ENCODE measurements at places on chromosomes 7 and 10.

- peak; percentile 51 for DNase-seq
These were observed 70.9 kb downstream of the AMZ1 start for GRCh38 chr7:2758673-2759616.

GRCh38 chr10:1204434-1205326, 148.5 kb downstream of the WDR37 start:
- DNase-seq, result no peak

GRCh38 chr10:132793213-132793612, 7.3 kb upstream of the NKX6-2 start:
- DNase-seq, result no peak

GRCh38 chr7:158127241-158127640, 460.4 kb downstream of the PTPRN2 start:
- DNase-seq, result no peak

GRCh38 chr7:131276190-131276589, 51.5 kb upstream of the MKLN1 start:
- DNase-seq, result no peak

DNA sequence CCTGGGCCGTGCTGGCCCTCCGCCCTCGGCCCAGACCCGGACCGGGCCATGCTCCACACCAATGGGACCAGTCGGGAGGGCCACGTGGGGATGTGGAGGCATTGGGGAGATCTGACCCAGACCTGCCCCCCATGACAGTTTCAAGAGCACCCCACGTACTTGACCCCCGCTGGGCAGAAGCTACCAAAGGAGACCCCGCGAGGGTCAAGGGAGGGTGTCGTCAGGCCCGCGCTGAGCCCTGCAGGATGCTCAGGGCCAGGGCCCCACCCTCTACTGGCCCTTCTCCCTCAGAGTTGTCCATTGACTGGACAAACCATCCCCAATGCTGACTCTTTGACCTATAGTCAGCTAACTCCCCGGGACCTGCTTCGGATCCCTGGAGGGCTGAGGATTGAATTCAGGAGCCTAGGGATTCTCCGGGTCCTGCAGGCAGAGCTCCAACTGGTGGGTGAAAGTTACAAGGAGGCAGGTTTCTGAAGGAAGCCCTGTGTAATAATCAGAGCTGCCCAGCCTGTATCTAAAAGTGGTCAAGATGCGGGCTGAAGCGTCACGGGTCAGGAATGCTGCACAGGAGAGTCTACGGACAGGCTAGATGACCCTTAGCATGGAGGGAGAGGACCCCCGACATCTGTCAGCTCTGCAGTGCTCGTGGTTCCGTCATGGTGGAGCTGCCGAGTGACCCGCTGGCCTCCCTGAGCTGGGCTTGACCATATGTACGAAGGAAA, 498 bp upstream of the CALHM2 start:
- DNase-seq, result no peak

DNA sequence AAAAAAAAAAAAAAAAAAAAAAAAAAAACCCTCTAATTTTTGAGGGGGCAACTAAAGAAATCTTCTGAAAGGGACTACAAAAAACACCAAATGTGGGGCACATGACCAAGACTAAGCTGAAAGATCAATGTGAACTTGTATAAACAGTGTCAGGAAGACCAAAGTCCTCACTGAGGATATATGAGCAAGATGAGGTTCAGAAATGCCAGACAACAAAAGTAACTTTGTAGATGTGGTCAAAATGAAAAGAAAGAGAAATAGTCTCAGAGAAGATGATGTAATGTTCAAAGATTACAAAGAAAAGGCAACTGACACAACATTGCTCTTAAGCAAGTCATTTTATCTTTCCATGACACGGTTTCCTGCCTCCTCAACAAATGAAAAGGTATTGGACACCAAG, 48.7 kb upstream of the PTPRZ1 start:
- no peak for DNase-seq

DNA sequence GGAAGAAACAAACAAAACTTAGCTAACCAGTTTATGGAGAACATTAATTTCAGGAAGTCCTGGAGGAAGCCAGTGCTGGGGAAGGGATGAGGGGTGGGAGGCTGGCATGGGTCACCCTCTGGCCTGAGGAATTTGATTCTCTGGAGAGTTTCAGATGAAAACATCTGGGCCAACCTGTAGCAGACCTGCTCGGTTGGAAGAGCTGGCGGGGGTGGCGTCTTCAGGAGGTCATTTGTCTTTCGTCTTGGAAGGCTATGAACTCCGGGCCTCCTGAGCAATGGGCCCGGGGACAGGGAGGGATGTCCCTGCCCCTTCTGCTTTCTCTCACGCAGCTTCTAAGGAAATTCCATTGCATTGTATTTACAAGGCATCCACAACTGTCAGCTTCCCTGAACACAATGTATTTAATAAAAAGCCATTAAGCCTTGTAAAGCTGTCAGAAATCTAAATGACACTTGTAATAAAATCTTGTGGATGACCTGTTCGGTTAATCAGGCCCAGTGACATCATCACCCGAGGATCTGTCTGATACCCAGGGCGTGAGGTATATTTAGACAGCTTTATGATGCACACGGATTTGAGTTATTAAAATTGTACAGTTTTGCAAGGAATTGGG, 250.5 kb downstream of the RAB11FIP2 start:
- no peak for DNase-seq

DNA sequence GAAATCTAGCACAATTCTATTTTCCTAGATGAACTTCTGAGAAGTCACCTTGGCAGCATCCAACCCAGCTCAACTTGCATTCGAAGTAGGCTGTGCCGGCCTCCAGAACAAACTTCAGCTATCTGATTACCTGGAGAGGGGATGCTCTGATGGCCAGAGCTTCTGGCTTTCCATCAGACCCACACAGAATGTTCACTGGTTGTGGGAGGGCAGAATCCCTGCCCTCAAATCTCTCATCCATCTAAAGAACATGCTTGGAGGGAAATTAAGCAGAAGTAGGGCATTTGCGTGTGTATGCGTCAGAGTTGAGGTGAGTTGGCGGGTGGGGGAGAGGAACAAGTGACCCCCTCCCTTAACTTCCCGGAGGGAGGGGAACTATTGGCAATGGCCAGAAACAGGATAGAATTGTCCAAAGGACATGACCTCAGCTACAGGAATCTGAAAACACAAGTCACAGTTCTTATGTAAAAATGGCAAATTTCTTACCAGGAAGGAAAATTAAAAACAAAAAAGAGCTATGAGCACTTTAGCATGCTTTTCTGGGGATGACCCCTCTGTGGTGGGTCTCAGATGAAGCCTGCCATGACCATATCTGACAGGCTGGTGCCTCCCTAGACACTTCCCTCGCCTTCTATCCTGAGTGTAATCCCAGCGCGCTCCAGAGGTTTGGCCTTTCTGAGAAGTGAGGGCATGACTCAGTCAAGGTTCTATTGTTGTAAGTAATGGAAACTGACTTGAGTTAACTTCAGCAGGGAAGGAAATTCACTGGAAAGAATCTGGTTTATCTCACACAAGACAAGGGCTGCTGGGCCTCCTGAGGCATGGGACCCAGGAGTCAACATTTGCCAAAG, 278.8 kb downstream of the RPS24 start:
- no peak for DNase-seq

GRCh38 chr7:78194611-78195010, 396.0 kb downstream of the PHTF2 start:
- no peak for DNase-seq

GRCh38 chr7:147547252-147547897, 1043.2 kb upstream of the C7orf33 start:
- DNase-seq, result no peak

GRCh38 chr10:87036623-87037022, 16.5 kb downstream of the FAM25A start:
- DNase-seq, result no peak

- no peak for DNase-seq
These were observed 24.3 kb upstream of the KPNA7 start for GRCh38 chr7:99232082-99232770.

- no peak for DNase-seq
These were observed 986 bp downstream of the NRP1 start for GRCh38 chr10:33333260-33334101.

GRCh38 chr7:23000597-23001360, 13.2 kb downstream of the HYCC1 start:
- DNase-seq, result no peak

- DNase-seq, result no peak
These were observed 172.3 kb downstream of the MDFIC start for GRCh38 chr7:115094163-115094562.

DNA sequence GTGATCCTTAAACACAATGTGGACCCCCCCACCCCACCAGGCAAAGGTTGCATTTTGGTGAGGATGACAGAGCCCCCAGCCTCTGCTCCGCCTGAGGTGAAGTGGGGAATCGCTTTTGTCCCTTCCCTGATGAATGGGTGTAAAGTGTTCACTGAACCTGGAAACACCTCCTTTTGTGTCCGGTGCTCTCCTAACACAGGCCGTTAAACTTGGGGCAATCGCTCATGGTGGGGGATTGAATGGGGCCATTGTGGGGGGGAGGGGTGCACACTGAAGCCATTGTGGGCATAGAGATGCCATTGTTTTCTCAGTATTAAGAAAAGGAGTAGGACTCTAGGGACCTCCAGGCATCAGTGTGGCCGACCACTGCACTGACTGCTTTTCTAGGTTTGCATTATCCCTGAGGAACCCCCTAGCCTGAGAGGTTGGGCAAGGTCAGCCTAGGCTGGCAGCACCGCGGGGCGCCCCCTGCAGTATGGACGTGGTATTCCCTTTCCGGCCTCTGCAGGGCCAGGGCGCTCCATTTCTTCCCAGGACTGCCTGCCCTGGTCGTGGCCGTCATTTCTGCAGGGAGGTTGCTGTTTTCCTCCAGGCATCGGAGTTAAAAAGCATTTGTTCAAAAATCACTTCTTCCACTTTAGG, 158.3 kb downstream of the TCF7L2 start:
- DNase-seq, result no peak

DNA sequence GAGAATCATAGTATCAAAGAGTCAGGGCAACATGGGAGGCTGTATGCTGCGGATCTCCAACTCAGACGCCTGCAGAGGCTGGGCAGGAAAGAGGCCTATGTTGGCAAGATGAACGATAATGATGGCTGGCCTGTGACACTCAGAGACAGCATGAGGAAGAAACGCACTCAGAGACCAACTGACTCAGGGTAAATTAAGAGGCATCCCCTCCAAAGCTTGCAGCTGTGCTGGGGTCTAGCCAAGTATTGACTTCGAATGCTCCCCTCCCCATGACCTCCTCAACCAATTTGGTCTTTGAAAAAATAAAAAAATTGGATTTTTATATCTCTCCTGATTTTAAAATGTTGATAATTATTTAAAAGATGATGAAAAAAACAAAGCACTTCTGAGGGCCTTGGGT, 718.9 kb downstream of the GRID1 start:
- DNase-seq, result no peak

- no peak for DNase-seq
These were observed 12.7 kb downstream of the EBF3 start for GRCh38 chr10:129951101-129951969.

- DNase-seq, result no peak
These were observed 5.8 kb downstream of the ZNF212 start for GRCh38 chr7:149245244-149245643.

DNA sequence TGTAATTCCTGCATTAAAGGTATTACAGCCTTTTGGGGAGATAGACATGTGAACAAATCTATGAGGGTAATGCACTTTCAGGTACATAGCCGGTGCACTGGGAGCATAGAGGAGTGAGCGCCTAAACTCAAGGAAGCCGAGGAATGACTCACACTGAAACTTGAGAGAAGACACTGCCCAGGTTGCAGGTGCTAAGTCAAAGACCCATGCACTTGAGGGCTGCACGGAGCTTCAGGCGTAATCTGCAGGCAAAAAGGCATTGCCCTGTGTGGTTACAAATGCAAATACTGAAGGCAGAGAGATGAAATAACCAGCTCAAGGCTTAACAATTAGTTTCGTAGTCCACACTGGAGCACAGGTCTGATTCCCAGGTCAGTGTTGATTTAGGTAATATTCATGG, 51.0 kb upstream of the OSBPL3 start:
- DNase-seq, result no peak

- DNase-seq, result no peak
These were observed 105.7 kb downstream of the CDK14 start for GRCh38 chr7:90701771-90702170.

DNA sequence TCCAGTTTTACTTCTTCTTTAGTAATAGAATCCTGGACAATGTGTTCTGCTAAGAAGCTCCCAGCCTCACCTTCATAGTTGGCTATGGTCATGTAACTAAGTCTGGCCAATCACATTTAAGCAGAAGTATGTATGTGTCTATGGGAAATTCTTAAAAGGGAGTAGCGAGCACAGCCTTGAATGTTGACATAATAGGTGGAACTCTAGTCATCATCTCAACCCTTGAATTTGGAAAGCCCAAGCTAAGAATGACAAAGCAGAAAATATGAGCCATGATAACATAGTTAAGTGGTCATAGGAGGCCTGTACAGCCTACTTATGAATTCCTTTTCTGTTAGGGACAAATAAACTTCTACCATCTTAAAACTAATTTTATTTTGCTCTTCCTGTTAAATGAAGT, 134.1 kb downstream of the MAGI2 start:
- no peak for DNase-seq

GRCh38 chr7:107959527-107959898, 43.4 kb downstream of the LAMB1 start:
- DNase-seq, result no peak

GRCh38 chr7:63029207-63029522, 969.5 kb upstream of the ZNF722 start:
- DNase-seq, result no peak

DNA sequence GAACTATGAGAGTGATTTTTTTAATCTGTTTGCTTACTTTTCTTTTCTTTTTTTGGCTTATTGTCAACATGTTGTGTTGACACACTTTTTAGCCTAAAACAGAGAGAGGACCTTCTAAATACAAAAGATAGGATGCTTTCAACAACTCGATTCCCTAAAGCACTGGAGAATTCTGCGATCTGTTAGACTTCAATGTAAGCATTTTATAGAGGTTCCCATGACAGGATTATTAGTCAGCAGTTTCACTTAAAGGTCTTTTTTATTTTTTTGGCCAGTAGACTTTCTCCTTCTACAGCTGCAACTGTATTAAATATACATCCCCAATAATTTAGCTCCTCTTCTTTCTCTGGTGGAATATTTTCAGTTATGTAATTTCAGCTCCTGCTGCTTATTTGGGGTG, 12.7 kb upstream of the NRP1 start:
- no peak for DNase-seq

DNA sequence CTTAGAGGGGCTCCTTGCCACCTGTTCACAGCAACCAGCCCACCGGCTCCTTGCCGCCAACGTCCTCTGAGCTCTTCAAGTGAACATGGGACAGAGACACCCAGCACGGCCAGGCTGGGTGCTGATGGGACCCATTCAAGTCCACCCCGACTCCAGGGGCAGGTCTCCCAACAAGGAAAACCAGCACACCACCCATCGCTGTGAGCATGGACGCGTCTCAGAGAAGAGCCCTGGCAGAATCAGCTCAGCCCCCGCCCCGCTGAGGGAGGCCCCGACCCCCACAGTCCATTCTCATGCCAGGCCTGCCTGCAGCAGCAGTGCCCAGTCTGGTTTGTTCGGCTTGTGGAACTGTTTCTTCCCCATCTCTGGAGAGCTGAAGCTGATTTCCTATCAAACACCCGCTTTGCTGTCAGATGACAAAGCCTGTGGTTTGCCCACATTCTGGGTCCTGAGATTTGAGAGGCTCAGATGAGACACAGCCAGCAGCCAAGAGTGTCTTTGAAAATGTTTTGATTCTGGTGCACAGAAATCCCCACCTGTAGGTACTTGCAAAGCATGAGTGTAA, 216.6 kb downstream of the ZMYND11 start:
- no peak for DNase-seq
